ENCODE measurements at places on chromosomes 7 and 10.
A peak's percentile ranks its signal among the peaks of the same experiment; 100 is the strongest.

- DNase-seq = no peak
These were observed 53.5 kb downstream of the GLI3 start for GRCh38 chr7:42183547-42183946.

DNA sequence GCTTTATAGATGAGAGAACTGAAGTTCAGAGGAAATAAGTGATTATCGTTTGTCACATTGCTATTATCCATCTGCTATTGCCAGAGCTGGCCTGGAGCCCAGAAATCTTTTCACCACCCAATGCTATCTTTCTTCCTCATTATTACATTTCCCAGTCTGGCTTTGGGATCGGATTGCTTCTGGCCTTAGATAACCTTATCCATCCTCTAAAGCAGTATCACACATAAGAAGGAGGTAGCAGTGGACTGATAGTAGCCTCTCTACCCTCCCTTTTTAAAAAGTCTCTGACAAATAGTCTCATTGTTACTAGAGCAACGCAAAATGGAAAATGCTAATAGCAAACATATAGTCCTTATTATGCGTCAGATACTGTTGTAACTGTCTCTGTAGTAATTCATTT, 1.3 kb upstream of the CLDN12 start:
- no peak for DNase-seq

GRCh38 chr10:101225846-101226421, 3.3 kb downstream of the LBX1 start:
- DNase-seq = no peak

GRCh38 chr10:59991661-59992060, 85.3 kb upstream of the CCDC6 start:
- no peak for DNase-seq

DNA sequence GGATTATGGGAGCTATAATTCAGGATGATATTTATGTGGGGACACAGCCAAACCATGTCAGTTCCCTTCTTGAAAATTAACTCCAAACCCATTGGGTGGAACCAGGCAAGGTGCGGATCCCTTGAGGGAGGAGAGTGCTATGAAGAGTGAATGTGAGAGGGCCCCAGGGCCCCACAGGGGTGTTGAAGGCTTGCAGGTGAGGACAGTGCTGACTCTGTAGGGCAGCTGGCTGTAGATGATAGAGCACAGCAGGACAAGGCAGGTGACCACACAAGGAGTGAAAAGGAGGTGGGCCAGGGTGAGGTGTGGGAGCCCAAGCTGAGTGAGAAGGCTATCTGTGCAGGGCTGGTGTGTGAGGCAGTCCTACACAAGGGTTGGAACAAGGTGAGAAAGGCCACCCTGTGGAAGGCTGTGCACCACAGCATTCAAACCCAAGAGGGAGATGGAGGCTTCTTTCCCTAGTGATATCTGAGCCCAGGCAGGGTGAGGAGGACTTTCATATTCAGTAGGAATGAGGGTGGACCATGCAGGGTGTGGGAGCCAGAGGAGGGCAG, 746.0 kb upstream of the CELF2 start:
- DNase-seq = no peak

DNA sequence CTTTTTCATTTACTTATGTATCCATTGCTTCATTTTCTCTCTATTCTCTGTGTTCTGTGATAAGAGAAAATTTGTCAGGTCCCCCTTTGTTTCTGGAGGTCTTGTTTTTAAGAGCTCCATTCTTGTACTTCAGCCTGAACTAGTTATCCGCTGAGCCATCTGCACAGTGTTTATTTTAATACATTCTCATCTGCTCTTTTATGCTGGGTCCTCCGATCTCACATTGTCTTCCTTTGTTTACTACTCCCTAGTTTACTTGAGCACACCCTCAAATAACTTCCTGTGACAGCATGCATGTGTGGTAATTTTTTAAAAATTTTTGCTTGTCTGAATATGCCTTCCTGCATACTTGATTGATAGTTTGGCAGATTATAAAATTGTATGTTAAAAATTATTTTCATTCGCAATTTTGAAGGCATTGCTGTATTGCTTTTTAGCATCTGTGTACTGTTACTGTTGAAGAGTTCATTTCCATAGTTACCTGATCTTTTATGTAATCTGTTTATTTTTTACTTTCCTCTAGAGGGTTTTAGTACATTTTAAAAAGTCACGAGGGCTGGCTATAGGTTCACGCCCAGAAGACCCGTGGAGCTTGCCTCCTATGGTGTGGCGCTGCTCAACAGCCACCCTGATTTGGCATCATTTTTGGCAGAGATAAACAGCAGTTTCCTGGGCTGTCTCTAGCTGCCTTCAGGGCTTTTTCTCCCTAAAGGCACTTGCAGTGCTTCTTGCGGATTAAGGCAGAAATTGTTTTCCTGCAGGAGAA, 31.9 kb downstream of the RSBN1L start:
- no peak for DNase-seq

- DNase-seq = no peak
These were observed 54.4 kb downstream of the INHBA start for GRCh38 chr7:41648501-41648900.

DNA sequence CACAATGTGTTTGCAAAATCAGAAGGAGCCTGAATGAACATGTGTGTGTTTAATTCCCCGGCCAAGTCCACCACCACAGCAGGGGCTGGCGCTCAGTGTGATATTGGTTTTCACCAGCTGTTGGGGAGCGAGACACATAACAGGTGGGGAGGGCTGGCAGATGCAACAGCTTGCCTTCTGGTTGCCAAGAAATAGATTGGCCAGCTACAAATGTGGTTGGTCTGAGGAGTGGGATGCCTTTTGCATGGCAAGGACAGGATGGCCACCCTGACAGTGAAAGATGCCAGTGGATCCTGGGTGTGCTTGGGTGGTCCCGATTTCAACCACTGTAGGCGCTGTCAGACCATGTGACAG, 292.5 kb upstream of the FZD8 start:
- no peak for DNase-seq

DNA sequence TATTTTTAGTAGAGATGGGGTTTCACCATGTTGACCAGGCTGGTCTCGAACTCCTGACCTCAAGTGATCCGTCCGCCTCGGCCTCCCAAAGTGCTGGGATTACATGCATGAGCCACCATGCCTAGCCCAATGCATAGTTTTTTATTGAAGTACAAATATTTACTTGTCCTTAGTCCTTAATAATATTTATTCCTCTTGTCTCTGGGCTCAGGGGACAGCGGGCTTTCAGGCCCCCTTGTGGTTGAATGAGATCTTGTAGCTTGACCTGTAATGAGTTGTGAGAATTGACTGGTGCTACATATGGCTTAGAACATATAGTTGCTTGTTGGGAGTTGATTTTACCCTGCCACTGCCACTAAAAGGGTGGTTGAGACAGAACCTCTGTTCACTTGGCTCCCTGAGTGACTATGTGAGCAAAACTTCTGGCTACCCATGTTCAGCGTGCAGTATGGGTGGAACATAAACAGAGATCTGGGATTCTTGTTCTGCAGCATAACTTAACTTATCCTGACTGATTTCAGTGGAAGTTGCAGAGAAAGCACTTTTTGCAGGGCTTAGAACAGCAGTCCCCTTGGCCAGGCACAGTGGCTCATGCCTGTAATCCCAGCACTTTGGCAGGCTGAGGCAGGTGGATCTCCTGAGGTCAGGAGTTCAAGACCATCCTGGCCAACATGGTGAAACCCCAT, 14.9 kb downstream of the CCL26 start:
- no peak for DNase-seq

- DNase-seq = no peak
These were observed 32.0 kb downstream of the VOPP1 start for GRCh38 chr7:55540226-55540858.

- no peak for DNase-seq
These were observed 8.6 kb upstream of the MNX1 start for GRCh38 chr7:157018997-157019608.

- DNase-seq = no peak
These were observed 15.8 kb downstream of the CPA1 start for GRCh38 chr7:130396109-130396508.

DNA sequence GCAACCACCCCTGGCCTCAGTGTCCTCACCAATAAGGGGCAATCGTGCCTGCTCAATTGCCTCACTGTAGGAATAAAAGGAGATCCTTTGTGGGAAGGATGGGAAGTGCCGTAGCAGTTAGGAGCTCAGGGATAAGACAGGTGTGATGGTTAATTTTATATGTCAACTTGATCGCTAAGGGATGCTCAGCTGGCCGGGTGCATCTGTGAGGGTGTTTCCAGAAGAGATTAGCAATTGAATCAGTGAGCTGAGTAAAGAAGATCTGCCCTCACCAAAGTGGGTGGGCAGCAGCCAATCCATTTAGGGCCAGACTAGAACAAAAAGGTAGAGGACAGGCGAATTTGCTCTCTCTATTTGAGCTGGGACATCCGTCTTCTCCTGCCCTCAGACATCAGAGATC, 46.3 kb downstream of the BUB3 start:
- no peak for DNase-seq

DNA sequence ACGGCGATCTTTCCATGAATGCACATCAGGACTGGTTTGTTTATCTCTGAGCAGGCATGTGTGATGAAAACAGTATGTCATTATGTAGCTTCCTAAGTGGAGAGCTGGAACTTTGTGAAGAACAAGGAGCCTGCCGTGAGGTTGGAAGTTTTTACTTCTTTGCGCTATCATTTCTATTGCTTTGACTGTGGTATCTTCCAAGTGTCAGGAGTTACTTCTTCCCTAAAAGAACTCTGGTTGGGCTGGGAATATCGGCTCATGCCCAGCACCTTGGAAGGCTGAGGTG, 167.4 kb upstream of the AHR start:
- DNase-seq = no peak

DNA sequence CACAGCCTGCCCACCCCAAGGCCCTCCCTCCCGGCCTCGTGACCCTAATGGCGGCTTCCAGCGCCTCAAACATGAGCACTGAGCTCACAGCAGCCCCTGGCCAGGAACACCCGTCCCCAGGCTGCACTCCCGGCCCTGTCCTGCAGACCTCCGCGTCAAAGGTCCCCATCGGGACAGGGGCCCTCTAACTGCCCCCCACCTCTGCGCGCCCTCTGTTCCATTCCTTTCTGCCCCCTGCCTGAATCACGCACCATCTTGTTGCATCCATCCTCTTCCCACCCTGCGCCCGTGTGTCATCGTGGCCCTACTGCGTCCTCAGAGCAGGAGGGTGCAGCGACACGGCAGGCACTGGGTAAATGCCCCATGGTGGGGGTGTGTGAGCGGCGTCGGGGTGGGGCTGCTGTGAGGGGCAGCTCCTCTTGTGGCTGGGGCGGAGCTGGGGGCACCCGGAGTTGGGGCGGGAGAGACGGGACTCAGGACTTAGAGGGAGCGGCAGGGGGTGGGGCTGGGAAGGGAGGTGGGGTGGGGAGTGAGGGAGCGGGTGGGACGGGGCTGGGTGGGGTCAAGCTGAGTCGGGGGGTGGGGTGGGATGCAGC, 13.4 kb downstream of the SLC29A4 start:
- DNase-seq = peak; percentile 8

- no peak for DNase-seq
These were observed 25.2 kb upstream of the PLXDC2 start for GRCh38 chr10:19791032-19791431.

DNA sequence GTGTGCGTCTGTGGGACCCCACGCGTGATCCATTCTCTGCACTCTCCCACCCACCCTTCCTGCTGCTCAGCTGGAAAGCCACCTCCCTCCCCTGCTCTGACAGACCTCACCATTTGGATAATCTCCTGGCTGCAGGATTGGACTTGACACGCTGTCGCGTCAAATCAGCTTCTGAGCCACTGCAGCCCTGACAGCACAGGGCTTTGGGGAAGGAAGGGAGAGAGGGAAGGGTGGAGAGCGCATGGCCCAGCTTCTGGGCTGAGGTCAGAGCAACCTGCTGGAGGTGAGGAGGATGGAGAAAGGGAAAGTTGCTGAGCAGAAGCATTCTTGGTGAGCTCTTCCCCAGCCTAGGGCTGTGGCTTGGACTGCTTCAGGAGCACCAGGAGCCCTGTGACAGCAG, 48.9 kb upstream of the LRRC4 start:
- no peak for DNase-seq

GRCh38 chr10:11388996-11389395, 222.5 kb downstream of the USP6NL start:
- DNase-seq = no peak

DNA sequence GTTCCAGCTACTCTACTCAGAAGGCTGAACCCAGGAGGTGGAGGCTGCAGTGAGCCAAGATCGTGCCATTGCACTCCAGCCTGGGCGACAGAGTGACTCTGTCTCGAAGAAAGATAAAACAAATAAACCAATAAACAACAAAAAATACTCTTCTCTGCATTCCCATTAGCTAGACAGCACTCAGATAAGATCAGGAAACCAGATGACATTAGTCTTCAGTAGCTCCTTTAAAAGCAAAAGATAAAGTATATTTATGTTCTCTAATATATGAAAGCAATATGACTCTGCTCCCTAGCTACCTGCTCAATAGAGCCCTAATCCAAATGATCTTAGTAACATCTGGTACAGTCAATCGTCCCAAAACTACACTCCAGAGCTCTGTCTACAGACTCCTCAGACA, 212.9 kb downstream of the ELMO1 start:
- DNase-seq = no peak

- DNase-seq = no peak
These were observed 58.0 kb upstream of the PRKAR2B start for GRCh38 chr7:106986450-106986977.

- DNase-seq = no peak
These were observed 41.7 kb downstream of the ZNF25 start for GRCh38 chr10:37934791-37935190.

GRCh38 chr10:48777110-48777509, 92.4 kb downstream of the WDFY4 start:
- DNase-seq = no peak

DNA sequence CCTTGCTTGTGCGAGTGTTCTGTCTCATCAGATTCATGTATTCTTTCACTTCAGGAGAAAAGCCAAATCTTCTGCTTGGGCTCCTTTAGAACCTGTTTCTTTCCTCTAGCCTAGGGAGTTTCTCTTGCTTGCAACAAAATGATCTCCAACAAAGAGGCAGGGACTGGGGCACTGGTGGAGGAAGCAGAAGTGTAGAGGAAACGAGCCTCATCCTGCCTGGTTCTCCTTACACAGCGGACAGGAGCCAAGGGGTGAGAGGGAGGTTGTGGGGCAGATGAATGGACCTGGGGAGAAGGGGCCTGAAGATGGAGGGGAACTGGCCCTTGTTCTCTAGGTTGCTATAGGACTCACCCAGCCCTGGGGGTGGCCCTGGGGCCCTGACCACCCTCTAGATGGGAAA, 141.1 kb downstream of the PKD1L1 start:
- DNase-seq = no peak

DNA sequence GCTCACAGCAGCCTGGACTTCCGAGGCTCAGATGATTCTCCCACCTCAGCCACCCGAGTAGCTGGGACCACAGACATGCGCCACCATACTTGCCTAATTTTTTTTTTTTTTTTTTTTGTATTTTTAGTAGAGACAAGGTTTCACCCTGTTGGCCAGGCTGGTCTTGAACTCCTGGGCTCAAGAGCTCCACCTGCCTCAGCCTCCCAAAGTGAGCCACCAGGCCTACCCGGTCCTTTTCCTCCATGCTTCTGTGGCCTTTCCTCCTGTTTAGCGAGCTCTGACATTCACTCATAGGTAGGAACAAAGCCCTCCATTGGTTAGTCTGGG, 50.1 kb upstream of the SRPK2 start:
- no peak for DNase-seq
